ENCODE measurements at places on chromosomes 6 and 20.
A peak's percentile ranks its signal among the peaks of the same experiment; 100 is the strongest.

- no peak for DNase-seq
Observed at GRCh38 chr6:119379809-119380208, 30.2 kb upstream of the MAN1A1 start.

- DNase-seq: no peak
Observed at GRCh38 chr20:24691901-24692351, 222.5 kb downstream of the SYNDIG1 start.

- no peak for DNase-seq
Observed at GRCh38 chr6:157496534-157497095, 115.6 kb downstream of the ZDHHC14 start.

GRCh38 chr6:112877134-112878100 lies 530.3 kb downstream of the RFPL4B start:
- peak; percentile 90 for DNase-seq

DNA sequence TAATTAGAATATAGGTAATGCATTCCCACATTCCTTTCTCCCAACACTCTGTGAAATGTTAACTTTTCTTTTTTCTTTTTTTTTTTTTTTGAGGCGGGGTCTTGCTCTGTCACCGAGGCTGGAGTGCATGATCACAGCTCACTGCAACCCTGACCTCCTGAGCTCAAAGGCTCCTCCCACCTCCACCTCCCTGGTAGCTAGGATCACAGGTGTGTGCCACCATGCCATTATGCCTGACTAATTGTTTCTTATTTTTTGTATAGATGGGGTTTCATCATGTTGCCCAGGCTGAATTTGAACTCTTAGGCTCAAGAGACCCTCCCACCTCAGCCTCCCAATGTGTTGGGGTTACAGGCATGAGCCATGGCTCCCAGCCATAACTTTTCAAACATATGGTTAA lies 135.7 kb upstream of the SHLD1 start:
- DNase-seq: no peak

DNA sequence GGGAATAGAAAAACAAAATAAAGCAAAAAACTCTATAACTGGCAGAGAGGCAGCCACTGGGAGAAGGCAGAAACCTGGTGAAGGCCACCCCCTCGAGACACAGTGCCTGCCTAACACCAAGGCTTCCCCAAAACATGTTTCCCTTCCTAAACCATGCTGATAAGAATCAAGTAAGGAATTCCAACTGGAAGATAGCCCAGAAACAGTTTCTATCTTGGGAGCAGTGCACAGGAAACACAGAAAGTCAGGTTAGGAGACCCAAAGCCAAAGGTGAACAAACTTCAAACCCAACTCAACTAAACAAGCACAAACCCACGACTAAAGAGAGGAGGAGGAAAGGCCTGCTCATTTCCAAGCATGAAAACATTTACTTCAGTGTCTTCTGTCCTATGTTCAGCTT lies 433.7 kb upstream of the RGS17 start:
- no peak for DNase-seq

DNA sequence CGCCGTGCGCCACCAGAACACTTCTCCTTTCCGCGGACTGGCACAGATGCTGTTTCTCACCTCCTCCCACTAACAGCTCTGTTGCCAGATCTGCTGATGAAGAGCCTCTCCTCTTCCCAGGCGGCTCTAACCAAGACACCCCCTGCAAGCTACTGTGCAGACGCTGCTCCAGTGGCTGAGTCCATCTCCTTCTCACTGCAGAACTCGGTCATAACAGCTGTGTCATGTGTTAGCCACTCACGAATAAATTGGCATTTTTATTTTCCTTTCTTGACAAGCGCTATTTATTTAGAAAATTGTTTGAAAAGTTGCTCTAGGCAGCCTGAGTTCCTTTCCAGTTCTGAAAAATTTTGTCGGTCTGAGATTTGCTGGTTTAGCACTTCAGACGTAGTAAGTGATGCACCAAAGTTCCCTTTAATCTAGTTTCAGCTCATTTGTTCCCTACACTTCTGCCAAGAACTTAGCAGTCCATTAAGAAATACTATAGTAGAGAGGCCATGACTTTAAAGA lies 12.8 kb upstream of the PLEKHG1 start:
- DNase-seq: no peak

- DNase-seq: no peak
Observed at GRCh38 chr20:49292010-49292409, 14.2 kb upstream of the ZNFX1 start.

DNA sequence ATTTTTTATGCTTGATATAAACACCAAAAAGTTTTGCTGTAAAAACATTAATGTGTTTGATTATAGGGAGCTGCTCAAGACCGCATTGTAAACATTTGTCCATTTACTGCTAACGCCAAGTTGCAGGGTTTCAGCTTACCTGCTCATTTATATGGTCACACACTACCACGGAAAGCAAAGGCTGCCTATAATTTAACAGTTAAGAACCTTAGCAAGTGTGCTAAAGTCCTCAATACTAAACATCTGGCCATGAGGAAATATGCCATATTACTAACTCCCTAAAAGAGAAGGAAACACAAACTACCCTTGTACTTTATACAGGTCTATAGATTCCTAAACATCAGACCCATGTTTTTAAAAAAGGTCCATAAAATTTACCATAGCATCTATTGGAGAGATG lies 129.5 kb downstream of the ASCC3 start:
- no peak for DNase-seq

- DNase-seq: no peak
Observed at GRCh38 chr6:119313937-119314884, 35.4 kb downstream of the MAN1A1 start.

DNA sequence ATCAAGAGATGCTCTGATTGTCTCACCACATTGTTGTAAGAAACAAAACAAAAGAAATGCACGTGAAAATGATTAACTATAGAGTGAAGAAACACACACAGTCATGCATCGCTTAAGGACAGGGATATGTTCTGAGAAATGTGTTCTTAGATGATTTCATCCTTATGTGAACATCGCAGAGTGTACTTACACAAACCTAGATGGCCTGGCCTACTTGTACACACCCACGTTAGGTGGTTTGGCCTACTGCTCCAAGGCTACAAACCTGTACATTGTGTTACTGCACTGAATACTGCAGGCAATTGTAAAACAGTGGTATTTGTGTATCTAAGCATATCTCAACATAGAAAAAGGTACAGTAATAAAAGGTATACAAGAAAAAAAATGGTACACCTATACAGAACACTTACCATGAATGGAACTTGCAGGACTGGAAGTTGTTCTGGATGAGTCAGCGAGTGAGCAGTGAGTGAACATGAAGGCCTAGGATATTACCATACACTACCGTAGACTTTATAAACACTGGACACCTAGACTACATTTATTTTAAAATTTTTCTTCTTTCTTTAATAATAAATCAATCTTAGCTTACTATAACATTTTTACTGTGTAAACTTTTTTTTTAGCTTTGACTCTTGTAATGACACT lies 48.6 kb downstream of the FKBP5 start:
- DNase-seq: peak; percentile 42

- DNase-seq: no peak
Observed at GRCh38 chr6:37946057-37946456, 126.5 kb downstream of the ZFAND3 start.

GRCh38 chr20:36917943-36918342 lies 33.6 kb downstream of the SAMHD1 start:
- DNase-seq: no peak

GRCh38 chr6:8764733-8765132 lies 329.4 kb upstream of the SLC35B3 start:
- DNase-seq: no peak

- DNase-seq: peak; percentile 83
Observed at GRCh38 chr6:114304304-114304887, 38.4 kb downstream of the HS3ST5 start.

GRCh38 chr6:83593395-83593785 lies 81.1 kb downstream of the PRSS35 start:
- no peak for DNase-seq

DNA sequence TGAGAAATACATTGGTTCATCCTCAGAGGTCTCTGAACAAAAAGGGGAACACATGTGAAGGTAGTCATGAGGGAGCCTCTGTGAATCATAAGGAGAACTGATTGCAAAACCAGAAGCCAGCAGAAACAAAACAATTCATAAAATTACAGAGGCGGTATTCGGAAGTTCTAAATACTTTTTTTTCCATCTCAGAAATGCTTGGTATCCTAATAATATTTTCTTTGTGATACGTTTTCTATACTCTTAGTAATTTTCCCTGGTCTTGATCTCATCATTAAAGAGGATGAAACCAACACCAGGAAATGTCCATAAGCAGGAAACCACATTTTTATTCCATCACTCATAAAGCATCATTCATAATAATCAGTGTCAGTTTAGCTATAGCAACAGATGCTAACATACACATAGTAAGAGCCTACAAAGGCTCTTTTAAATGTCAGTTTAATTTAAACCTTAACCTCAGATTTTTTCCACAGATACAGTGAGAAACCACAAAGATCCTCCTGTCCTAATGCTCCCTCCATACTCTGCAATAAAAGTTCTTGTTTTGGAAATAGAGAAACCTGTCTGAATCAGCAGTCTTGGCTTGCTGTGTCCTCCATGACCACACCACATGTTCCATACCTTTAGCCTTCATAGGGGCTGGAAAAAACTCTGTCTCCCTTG lies 29.2 kb downstream of the SGK1 start:
- peak; percentile 86 for DNase-seq

DNA sequence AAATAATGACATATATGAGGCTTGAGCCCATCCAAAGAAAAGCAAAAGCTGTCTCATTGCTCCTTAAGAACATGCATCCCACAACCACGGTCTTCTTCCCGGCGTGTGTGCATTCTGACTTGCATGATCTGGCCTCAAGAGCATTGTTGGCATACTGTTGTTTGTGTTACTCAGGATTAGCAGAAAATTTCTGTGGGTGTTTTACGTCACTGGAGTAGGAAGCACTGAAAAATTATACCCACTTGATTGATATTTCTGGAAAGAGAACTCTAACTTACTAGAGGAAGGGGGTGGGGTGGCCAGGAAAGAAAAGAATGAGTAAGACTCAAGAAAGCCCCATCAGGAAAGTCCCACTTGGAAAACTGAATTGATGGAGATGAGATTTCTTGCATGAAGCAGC lies 326.2 kb upstream of the PRDM1 start:
- peak; percentile 65 for DNase-seq

- no peak for DNase-seq
Observed at GRCh38 chr6:46746696-46747095, at the start of gene ANKRD66. TSS of gene ANKRD66 (plus strand) at chr6:46746933. CDS start at chr6:46751949, 5,016 bp downstream.

All from adipocyte (in vitro differentiated cells).